Cortex of kidney (tissue), 1 donor: ENCODE measurements at places on chromosomes 16 and 17.

DNA sequence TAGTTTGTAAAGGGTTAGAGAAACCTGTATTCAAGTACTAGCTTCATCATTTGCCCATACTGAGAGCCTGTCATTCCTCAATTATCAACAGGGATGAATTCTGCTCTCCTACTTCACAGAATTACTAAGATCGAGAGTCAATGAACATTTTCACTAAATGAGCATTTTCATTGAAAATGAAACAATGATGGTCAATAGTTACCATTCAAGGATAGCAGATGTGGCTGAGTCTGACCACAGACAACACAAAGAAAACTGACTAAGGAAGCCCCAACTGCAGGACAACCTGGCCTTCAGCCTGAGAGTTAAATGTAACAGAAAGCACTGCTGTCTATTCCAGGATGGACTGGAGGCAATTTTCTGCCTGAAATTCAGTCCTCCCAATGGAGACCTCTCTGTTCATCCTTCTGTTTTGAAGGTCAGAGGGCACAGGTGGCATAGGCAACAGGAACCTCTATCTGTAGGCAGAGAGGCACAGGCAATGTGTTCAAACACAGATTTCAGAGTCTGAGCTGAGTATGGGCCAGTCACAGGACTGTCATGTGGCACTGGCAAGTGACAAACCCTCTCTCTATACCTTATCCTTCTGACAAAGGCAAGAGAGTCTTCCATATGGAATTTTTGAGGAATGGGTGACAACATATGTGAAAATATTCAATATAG lies 19.5 kb downstream of the TRAF4 start:
- no peak for DNase-seq

GRCh38 chr17:58317421-58318064 lies 11.1 kb downstream of the TSPOAP1 start:
- DNase-seq, result no peak

- DNase-seq, result no peak
These were observed 5.8 kb downstream of the LMF1 start for GRCh38 chr16:965036-965395.

DNA sequence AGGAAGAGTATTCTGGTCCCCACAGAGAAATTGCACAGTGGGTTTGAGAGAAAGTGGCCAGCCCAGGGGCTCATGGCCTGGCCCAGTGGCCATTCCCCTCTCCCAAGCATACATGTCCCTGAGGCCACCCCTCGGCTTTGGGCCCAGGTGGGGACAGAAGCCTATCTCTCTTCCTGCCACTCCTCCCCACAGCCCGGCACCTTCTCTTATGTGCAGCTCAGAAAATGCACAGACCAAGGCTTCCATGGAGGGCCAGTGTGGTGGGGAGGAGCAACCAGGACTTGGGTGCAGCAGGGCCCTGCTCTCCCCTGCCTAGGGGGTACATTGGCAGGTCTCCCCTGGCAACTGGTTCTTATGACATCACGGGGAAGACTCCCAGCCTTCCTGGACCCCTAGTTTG lies at the start of gene C16orf90:
C16orf90 (minus strand) TSS at position 314 of the 400 bp plus-strand sequence; CDS start at position 246, 68 bp downstream.
- no peak for DNase-seq

- no peak for DNase-seq
These were observed 3.7 kb downstream of the TADA2A start for GRCh38 chr17:37410357-37410756.

GRCh38 chr16:82675300-82675699 lies 48.5 kb downstream of the CDH13 start:
- no peak for DNase-seq

- no peak for DNase-seq
These were observed 8.0 kb downstream of the HS3ST3A1 start for GRCh38 chr17:13593757-13594156.

- no peak for DNase-seq
These were observed 6.4 kb downstream of the SIAH1 start for GRCh38 chr16:48378836-48379235.

GRCh38 chr17:279331-279730 lies 73.3 kb downstream of the RPH3AL start:
- no peak for DNase-seq

GRCh38 chr17:21678393-21679081 lies 13.8 kb upstream of the KCNJ18 start:
- DNase-seq, result no peak

DNA sequence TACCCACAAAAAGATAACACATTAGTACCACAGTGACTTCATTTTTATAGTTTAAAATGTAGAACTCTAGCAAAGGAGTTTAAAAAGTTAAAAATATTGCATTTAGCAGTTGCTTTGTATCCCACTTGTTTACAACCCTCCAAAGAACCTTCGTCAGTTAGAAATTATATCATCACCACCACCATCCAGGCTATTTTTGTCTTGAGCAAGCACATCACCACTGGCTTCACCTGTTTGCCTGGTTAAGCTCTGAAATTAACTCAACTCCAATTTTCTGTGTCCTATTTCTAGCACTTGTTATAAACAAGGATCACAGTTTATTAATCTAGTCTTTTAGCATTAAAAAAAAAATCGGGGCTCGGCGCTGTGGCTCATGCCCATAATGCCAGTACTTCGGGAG lies 6.1 kb downstream of the GLYR1 start:
- DNase-seq, result no peak

GRCh38 chr17:36506831-36507230 lies 20.4 kb downstream of the ZNHIT3 start:
- DNase-seq, result no peak

- DNase-seq, result no peak
These were observed 544.6 kb downstream of the CDH13 start for GRCh38 chr16:83171396-83171795.

- DNase-seq, result no peak
These were observed 7.7 kb downstream of the MIEF2 start for GRCh38 chr17:18267927-18268711.

GRCh38 chr16:20740901-20741521 lies 607 bp downstream of the THUMPD1 start:
- DNase-seq, result no peak

DNA sequence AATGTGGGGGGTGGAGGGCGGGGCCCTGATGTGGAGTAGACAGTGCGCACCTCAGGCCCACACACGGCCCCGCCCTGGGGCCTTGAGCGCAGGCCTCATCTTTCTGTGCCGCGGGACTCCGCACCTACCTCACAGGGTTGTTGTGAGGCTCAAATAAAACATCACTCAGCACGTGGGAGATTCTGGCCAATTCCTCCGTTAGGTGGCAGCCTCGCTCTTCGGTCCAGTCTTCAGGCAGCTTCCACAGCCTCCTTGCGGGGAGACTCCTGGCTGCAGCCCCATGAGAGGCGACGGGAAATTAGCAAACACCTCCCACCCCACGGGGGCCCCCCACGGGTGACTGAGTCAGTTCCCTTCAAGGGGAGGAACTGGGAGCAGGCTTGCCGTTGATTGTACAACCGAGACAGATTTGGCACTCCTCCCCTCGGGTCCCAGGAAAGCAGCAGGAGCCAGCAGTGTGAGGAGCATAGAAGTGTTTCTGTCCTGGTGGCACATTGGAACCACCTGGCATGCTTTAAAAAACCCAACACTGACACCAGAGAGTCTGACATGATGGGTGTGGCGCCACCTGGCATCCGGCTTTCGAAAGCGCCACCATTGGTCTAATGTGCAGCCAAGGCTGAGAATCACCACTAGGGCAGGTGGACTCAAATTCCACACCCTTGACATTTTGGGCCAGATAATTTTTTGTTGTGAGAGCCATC lies 7.6 kb downstream of the MRM1 start:
- DNase-seq, result no peak

DNA sequence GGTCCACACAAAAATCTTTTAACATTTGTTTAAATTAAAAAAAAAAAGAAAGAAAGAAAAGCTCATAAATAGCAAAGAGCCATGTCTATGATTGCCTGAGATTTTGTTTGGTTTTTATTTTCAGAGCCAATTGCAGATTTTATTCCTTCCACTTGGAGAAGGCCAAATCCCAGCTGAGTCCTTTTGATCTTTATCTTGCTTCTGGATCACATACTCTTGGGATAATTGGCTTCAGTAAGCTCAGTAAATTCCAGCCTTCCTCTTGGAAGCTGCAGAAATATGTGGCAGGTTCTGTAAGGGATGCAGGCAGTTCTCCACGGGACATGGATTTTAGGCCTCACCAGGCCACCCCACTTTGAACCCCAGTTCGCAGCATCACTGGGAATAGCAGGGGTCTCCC lies 63.3 kb upstream of the TMC5 start:
- DNase-seq, result no peak

DNA sequence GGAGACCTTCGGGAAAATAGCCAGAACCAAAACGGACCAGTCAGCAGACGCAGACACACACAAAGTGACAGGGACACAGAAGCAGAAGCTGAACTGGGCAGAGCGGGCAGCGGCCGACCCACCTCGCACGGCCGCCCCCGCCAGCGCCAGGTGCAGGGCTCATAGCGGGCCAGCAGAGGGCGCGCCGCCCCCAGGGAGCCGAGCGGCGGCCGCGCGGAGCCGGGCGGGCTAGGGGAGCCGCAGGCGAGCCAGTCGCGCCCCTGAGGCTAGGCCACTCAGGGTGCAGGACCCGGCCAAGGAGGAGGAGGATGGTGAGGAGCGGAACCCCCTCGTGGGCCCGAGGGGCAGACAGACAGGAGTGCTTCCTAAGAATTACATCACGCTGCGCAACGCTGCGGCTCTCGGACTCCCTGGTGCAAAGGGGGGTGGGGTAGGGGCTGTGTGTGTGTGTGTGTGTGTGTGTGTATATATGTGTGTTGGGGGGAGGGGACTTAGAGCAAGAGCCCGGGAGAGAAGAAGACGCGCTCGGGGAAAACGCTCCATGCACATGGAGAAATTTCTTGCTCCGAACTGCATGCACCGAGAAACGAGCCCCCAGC lies 913 bp upstream of the NOG start:
- DNase-seq, result no peak

DNA sequence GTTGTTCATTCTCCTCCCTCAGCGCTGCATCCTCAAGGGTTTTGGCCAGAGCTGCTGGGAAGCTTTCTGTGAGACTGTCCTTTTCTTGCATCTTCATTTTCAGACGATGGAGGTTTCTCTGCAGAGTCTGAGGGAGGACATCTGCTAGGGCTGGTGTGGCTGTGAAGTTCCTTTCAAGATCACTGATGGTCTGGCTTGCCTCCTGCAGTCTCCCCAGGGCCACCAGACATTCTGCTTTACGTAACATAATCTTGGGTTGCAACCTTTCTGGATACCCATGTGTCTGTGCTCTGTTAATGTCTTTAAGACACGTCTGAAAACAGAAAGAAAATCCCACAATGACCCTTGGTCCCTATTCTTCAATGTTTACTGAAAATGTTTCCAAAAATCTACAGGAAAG lies 29.0 kb downstream of the SMYD4 start:
- DNase-seq, result no peak

GRCh38 chr16:67651847-67652246 lies 6.9 kb downstream of the CARMIL2 start:
- DNase-seq, result no peak

DNA sequence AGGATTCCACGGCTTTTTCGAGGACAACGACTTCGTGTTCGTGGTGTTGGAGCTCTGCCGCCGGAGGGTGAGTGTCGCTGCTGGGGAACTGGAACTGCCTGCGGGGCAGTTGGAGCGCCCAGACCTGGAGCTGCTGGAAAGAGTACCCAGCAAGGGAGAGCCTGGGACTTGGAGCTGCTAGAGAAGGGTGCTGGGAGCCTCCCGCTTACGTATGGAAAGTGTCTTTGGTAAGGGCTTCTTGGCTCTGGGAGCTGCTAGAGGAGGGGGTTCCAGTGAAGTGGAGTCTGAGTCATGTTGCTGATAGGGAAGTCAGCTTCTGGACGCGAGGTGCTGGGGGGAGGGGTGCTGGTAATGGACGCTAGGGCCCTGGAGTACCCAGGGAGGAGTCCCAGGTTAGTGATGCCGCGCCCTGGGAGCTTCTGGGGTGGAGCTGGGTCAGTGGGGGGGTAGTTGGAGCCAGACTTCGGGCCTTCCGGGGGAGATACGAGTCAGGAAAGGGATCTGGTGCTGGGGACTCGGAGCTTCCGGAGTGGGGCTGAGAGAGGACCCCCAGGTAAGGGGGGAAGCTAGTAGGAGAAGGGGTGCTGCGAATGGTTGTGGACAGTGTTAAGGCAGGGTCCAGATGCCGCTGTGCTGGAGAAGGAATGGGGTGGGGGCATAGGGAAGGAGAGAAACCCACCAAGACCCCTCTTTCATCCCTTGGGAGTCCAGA lies 741 bp downstream of the PLK1 start:
- DNase-seq, result no peak

DNA sequence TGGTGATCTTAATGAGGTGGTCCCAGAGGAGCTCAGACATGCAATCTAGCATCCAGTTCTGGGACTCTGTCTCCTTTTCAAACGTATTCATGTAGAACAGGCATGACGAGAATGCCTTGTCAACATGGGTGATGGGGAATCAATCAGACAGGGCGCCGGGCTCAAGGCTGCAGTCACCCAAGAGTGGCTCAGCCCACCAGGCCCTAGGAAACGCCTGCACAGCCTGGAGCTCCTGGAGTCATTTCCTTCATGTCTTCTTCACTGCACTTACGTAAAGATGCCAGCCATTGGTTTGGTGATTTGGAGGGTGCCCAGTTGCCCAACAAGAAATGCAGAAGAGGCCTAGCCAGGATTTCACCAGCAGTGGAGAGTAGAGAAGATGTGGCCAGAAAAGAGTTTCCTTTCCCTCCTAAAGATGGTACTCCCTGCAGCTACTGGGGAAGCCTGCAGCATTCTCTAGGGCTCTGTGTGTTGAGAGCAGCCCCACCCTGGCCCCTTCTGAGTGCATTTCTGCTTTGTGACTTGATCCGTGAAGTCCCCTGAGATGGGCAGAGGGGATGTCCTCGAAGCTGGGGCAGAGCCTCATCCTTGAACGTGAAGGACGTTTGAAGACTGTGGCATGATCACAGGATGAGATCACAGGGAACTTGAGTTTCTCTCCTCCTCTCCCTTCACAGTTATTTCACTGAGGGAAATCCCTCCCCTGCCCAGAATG lies 24.0 kb upstream of the STH start:
- no peak for DNase-seq
